ENCODE measurements at places on chromosomes 12 and 14. TPM values are rescaled to one million over a fixed set of nuclear protein-coding genes. Genes with fewer than 3 reads are reported as not detected.

TRHDE gene
- total RNA-seq: 0.33 TPM

FZD10 gene
- not detected for total RNA-seq

EIF2S3B gene
- total RNA-seq: not detected

B4GALNT3 gene
- 0.93 TPM for total RNA-seq

CLMN gene
- 0.80 TPM for total RNA-seq

MYF6 gene
- not detected for total RNA-seq

KCNMB4 gene
- 0.43 TPM for total RNA-seq

DNA sequence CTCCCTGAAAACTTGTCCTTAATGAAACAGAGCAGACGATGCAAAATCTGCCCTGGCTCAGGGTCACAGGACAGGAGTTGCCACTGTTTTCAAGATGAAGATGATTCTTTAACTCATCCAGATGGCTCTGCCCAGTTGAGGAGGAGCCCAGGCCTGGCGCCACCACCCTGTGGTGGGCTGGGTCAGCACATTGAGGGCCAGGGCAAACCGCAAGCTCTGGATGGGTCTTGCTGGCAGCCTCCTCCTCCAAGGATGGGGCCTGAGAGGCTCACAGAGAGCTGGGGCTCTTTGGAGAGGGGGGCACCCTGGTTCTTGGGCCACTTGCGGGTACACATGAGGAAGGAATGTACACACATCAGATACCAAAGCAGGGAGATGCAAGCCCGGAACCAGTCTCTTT, 158.2 kb downstream of the NUAK1 start:
- H3K4me1 ChIP-seq: no peaks in the 10 kb centered on the region
- DNase-seq: no peak
- no peaks in the 10 kb centered on the region for H3K27me3 ChIP-seq
- no peak overlapping the region for H3K27ac ChIP-seq
- H3K36me3 ChIP-seq: no peaks in the 10 kb centered on the region
- no peak overlapping the region for H3K4me3 ChIP-seq

GRCh38 chr14:63891148-63891975, 38.6 kb downstream of the SYNE2 start:
- H3K36me3 ChIP-seq: no peaks in the 10 kb centered on the region
- no peak overlapping the region for H3K4me3 ChIP-seq
- H3K27me3 ChIP-seq: no peaks in the 10 kb centered on the region

- peak overlapping the region; percentile 82 for H3K27ac ChIP-seq
- no peaks in the 10 kb centered on the region for H3K27me3 ChIP-seq
- no peaks in the 10 kb centered on the region for H3K36me3 ChIP-seq
- peak; percentile 60 for DNase-seq
Observed at GRCh38 chr14:77641534-77642341, 25.3 kb upstream of the SPTLC2 start.

- no peak overlapping the region for H3K4me3 ChIP-seq
- H3K36me3 ChIP-seq: no peaks in the 10 kb centered on the region
- no peak overlapping the region for H3K27ac ChIP-seq
- no peak for DNase-seq
- no peaks in the 10 kb centered on the region for H3K4me1 ChIP-seq
- no peaks in the 10 kb centered on the region for H3K27me3 ChIP-seq
Observed at GRCh38 chr14:41476526-41476925, 130.2 kb upstream of the LRFN5 start.

GRCh38 chr14:42633504-42634095, 1026.9 kb downstream of the LRFN5 start:
- H3K4me3 ChIP-seq: no peak overlapping the region
- no peak overlapping the region for H3K27ac ChIP-seq
- no peaks in the 10 kb centered on the region for H3K4me1 ChIP-seq
- no peaks in the 10 kb centered on the region for H3K36me3 ChIP-seq

DNA sequence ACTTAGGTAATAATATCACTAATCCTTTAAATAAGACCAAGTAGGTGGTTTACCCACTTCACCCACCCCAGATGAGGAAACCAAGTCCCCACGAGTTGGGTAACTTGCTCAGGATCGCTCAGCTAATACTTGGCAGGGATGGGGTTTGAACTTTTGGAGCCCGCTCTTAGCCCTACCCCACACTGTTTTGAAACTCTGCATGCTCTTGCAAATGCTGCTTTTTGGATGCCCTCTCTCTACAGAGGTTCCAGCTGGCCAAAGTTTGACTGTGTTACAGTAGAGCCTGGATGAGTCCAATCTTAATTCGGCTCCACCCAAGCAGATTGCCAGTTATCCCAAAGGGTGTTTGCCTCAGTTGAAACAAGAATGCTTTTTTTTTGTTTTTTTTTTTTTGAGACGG, 6.8 kb downstream of the PLEKHG3 start:
- peak overlapping the region; percentile 77 for H3K27ac ChIP-seq
- H3K36me3 ChIP-seq: no peaks in the 10 kb centered on the region
- no peak overlapping the region for H3K4me3 ChIP-seq
- H3K4me1 ChIP-seq: peaks cover 74% of the 10 kb centered on the region

DNA sequence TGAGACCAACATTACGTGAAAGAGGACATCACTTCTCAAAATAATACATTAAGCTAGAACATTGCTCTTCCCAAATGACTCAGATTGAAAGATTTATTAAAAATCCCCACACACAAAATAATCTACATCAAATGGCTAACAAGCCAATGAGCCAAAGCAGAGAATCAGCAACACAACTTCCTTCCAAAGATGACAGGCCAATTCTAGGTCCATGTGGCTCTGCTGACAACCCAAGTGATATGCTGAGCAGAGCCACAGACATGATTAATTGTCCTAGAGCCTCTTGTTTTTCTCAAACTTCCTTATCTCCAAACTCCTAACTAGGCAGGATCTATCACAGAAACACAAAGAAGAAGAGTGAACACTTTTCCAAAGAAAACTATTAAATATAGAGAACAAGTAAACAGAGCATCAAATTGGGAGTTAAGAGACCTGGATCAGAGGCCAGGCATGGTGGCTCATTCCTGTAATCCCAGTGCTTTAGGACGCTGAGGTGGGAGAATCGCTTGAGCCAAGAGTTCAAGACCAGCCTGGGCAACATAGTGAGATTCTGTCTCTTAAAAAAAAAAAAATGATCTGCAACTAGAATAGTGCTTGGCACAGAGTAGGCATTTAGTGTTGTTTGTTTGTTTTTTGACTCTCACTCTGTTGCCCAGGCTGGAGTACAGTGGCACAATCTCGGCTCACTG, 38.5 kb downstream of the SENP1 start:
- no peak overlapping the region for H3K4me3 ChIP-seq
- no peak overlapping the region for H3K27ac ChIP-seq

DNA sequence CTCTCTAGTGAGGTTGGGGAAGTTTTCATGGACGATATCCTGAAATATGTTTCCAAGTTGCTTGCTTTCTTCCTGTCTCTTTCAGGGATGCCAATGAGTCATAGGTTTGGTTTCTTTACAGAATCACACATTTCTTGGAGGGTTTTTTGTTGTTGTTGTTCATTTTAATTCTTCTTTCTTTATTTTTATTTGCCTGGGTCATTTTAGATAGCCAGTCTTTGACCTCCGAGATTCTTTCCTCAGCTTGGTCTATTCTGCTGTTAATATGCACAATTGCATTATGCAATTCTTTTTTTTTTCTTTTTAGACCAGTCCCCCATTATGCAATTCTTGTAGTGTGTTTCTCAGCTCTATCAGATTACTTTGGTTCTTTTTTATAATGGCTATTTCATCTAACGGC, 338.9 kb downstream of the AEBP2 start:
- no peak overlapping the region for H3K4me3 ChIP-seq
- H3K27ac ChIP-seq: no peak overlapping the region
- no peaks in the 10 kb centered on the region for H3K4me1 ChIP-seq
- DNase-seq: no peak

DNA sequence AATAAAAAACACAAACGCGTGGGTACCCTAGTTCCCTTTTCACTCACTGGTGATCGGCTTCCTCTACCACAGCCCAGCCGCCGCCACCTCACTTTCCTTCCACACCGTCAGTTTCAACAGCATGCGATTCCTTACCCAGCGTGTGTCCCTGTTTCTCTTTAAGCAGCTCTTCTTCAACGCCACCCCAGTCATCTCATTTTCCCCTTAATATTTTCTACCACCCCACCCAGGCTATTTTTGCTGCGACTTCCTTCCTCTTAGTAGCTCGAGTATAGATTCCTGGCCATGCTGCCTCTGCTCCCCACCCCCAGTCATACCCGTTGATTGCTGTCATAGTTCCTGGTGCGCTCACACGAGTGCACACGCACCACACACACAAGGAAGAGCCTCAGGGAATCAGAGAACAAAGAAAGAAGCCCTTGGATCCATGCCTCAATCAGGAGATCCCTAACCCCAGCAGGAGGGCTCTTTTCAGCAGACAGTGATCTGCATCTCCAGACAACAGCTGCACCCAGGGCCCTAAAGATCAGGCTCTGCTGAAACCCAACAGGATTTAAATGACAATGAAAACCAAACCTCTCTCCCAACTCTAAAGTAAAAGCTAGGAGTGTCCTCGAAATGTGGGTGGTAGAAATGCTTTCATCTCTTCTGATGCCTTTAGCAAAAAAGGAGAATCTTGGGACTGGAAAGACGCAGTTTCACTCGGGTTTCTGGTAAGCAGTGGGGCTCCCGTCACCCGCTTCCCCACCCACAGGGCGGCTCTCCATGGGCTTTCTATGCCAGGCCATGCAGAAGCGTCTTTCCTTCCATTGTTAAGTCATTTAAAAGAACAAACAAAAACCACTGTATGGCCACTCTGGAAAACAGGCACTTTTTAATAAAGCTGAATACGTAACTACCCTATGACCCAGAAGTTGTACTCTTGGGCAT, 23.8 kb downstream of the VPS37B start:
- H3K4me3 ChIP-seq: peak overlapping the region; percentile 36
- peaks cover 80% of the 10 kb centered on the region for H3K4me1 ChIP-seq
- peak; percentile 54 for DNase-seq
- H3K27me3 ChIP-seq: no peaks in the 10 kb centered on the region
- H3K27ac ChIP-seq: peak overlapping the region; percentile 75

- H3K27me3 ChIP-seq: no peaks in the 10 kb centered on the region
- H3K36me3 ChIP-seq: peaks cover 24% of the 10 kb centered on the region
- DNase-seq: peak; percentile 93
- peaks cover 44% of the 10 kb centered on the region for H3K4me1 ChIP-seq
- H3K27ac ChIP-seq: peak within 1 kb of the TSS; percentile 74
- peak within 1 kb of the TSS; percentile 53 for H3K4me3 ChIP-seq
Observed at GRCh38 chr12:53380104-53380793, at the start of gene SP1. Gene SP1 (plus strand): TSS chr12:53380176. CDS start chr12:53380292, 116 bp downstream.

DNA sequence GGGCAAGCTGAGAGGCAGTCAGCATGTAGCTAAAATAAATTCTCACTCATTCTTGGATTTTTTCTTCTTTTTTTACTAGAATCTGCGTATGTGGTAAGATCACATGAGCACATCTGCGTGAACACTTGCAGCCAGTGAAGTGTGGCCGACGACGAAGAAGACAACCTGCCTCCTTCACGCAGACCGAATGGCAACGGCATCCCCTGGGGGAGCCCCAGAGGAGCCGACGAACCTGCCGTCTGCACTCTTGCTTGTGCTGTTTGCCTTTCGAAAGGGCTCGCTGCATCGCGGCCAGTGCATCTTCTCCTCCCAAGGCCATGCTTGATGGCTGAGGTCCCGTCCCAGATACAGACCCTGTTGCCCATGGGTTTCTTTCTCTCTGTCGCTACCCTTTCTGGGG, 113.8 kb downstream of the KCNK10 start:
- no peaks in the 10 kb centered on the region for H3K27me3 ChIP-seq
- H3K27ac ChIP-seq: no peak overlapping the region
- no peak overlapping the region for H3K4me3 ChIP-seq
- H3K36me3 ChIP-seq: no peaks in the 10 kb centered on the region
- no peak for DNase-seq

GRCh38 chr12:94795520-94795919, 145.2 kb upstream of the TMCC3 start:
- peaks cover 4% of the 10 kb centered on the region for H3K4me1 ChIP-seq
- no peak overlapping the region for H3K27ac ChIP-seq
- H3K4me3 ChIP-seq: no peak overlapping the region
- H3K36me3 ChIP-seq: no peaks in the 10 kb centered on the region
- DNase-seq: no peak

DNA sequence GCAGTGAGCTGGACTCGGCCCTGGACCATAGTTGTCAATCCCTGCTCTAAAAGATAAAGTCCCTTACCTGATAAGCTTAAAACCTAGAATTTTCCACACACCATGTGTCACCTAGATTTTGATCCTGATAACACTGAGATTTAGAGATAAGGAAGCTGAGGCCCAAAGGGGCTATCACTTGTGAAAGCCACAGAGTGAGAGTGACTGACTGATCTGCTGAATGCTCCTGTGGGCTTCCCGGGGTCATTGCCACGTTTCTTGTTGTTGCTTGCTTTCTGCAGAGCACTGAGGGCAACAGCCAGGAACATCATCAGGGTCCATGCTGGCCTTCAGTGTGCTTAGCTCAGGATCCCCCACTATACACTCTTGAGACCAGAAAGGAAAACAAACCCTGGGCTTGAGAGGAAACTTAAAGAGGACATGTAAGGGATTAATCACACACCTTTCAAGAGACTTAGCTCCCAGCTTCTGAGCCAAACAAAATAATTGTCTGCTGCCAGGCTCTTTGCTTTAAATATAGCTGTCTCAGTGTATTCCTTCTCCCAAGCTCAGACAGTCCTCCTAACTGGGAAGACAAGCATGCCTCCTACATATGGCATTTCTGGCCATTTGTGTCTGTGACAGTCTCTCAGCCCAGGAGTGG, 82.6 kb upstream of the ARHGAP5 start:
- H3K4me1 ChIP-seq: no peaks in the 10 kb centered on the region
- no peak overlapping the region for H3K27ac ChIP-seq
- no peak overlapping the region for H3K4me3 ChIP-seq

DNA sequence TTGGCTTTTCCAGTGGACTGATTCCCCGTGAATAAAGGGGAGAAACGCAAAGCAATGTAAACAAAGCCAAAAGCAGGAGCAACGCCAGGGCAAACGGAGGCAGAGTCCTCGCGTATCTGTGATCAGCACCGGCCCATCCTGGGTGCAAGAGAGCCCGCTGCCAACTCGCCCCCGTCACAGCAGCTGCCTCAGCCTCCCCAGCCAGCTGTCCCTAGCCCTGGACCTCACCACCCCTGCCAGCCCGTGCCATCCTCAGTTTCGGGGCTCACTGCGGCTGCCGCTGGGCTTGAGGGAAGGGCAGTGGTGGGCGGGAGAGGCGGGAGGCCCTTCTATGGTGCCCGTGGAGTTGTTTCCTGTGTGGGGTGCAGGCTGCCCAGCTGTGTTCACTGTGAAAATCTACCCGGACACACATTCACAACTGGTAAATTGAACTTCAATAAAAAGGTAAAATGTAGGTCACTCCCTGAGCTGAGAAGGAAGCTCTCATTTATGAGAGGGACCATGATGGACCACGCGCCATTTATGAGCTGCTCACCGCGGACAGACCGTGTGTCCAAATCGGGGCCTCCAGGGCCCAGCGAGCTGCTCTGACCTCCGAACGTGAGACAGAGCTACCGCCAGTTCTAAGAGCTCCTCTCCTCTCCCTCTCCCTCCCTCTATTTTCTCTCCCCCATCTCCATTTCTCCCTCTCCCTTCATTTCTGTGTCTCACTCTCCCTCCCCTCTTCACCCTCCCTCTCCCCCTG, 330.5 kb upstream of the SFSWAP start:
- no peak overlapping the region for H3K27ac ChIP-seq
- no peak overlapping the region for H3K4me3 ChIP-seq
- no peaks in the 10 kb centered on the region for H3K36me3 ChIP-seq
- no peak for DNase-seq
